ENCODE measurements at places on chromosomes 2 and 18. TPM values are rescaled to one million over a fixed set of nuclear protein-coding genes. Genes with fewer than 3 reads are reported as not detected.

The TBR1 gene
- 0.05 TPM for total RNA-seq

The ELOA2 gene
- not detected for total RNA-seq

The FBXO48 gene
- 0.66 TPM for total RNA-seq

The CPLX4 gene
- total RNA-seq = 0.05 TPM

The C2orf81 gene
- 0.66 TPM for total RNA-seq

The MAP3K19 gene
- total RNA-seq = 0.05 TPM

The MPP4 gene
- 0.05 TPM for total RNA-seq

The ANKRD53 gene
- total RNA-seq = 0.14 TPM

The TRIM43 gene
- 0.66 TPM for total RNA-seq

The AFF3 gene
- total RNA-seq = 9.7 TPM

The DCDC2C gene
- total RNA-seq = 0.38 TPM

DNA sequence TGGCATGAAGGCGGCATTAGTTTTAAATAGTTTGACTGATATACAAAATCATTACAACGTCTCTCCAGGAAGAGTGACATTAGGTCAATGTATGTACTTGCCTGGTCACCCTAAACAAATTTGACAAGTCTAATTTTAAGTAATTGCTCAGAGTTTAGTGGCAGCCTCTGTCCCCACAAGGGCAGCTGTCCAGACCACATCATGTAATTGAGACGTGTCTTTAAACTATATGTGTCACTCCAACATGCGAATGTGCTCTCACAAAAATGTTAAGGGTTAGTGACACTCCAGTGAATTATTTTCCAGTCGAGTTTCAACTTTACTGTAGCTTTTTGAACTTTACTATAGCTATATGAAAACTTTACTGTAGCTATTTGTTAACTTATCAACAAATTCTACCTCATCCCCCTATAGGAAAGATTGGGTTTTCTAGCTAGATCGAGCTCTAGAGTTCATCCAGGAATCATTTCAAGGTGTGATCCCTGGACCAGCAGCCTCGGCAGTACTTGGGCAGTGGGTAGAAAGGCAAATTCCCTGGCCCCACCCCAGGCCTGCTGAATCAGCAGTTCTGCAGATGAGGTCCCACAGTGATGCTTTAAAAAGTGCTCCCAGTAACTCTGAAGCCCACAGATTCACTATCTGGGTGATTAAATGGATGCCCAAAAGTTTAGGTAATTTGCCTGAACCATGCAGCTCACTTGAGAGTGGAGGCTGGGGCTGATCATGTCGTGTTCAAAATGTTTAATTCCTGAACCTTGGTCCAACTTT is 66.4 kb upstream of the POU3F3 start:
- DNase-seq = no peak

DNA sequence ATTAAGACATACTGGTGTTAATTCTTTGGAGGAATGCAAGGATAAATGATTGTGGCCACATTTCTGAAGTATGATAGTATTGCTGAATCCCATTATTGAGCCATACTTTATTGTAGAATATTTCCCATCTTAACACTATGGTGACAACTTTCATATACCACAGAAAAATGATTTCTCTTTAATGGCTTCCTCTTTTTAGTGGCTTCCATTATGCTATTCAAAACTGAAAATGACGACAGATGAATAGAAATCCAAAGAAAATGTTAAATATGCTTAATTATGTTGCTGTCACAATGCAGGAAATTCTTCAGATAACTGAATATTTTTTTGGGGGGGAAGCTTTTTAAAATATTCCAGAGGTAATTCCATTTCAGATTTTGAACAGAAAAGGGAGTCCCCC is 88.9 kb upstream of the TMEM200C start:
- DNase-seq = no peak

- no peak for DNase-seq
Measured at GRCh38 chr2:210480079-210480478, 3.5 kb upstream of the LANCL1 start.

DNA sequence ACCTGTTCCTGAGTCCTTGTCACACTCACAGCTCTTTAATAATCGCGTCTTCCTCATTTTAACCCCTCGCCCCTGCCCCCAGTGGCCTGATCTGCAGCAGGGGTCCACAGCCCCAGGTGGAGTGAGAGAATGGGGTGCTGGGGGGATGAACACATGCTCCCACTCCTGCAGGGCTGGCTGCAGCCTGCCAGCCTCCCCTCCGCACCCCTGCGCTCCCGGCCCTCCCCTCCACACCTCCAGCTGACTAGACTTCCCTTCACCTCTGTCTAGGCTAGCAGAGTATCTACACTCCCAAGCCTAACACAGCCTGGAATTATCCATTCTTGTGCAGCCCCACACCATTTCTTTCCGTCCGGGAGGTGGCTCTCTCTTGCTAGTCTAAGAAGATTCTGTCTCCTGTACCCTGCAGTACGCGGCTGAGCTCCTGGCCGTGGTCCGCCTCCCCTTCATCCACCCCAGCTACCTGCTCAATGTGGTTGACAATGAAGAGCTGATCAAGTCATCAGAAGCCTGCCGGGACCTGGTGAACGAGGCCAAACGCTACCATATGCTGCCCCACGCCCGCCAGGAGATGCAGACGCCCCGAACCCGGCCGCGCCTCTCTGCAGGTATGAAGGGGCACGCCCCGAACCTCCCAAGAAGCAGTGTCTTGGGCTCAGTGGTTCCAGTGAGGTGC is 231.6 kb downstream of the ATAD2B start:
- no peak for DNase-seq

DNA sequence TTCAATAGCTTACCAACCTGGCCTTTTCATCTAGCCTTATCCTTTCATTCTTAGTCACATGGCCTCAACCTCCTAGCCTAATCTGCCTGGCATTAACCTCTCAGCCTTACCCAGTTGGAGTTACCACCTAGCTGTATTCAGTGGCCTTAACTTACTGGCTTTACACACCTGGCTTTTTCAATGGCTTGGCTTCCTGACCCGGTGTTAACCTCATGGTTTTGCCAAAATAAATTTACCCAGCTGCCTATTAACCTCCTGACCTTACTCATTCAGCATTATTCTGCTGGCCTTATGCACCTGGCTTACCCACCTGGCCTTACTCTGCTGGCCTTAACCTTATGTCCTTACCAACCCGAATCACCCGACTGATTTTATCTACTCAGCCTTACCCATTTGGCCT is 135.5 kb upstream of the ZSWIM2 start:
- DNase-seq = no peak

DNA sequence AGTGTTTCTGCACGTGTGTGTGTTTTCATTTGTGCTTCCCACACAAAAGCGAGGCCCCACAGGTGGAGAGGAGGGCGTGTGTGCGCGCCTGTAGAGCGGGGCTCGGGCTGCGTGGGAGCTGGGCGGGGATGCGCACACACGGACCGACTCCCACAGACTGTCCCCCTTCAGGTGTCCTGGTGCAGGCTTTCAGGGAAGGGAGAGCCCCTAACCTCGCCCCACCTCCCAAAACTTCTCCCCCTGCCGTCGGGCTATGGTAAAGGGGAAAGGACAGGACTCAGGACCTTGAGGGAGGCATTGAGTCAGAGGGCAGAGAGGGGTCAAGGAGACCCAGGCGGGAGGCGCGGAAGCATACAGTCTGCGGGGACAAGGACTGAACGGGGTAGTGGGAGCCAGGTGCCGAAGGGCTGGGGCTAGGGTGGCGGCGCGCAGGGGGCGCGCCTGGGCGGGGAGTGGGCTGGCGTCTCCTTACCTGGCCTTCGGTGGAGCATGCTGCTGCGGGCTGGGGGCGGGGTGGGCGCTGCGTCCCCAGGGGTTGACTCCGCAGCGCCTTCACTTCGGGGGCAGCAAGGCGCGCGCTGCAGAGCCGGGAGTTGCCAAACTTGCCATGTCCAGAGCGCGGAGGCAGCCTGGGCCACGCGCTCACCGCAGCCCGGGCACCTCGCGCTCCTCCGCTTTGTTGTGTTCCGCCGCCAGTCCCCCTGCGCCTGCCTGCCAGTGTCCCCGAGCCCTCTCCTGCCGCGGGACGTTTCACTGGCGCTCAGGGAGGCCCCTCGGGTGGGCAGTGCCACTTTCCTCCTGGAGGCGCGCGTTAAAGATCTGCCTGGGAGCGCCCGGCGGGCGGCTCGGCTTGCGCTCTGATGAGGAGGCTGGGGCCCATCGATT is 302.0 kb downstream of the NCKAP5 start:
- no peak for DNase-seq

DNA sequence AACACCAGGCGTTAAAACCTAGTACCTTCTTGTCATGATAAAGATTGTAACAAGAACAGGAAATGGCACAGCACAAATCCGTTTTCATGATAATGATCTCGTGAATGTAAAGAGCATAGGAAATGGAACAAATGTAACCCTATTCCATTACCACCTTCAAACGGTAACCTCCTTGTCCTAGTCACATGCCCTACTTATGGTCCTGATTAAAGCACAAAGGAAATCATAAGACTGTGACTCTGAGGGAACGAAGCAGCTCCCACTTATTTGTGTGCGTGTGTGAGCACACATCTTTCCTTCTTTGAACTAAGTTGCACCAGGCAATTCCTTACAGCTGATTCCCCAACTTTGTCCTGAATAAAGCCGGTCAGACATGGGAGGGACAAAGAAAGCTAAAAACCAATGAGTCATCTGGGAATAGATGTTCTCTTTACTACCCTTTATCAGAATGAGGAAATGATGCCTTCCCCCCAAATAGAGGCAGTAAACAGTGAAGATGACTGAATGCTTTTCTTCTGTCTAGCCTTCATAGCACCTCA is 192.6 kb downstream of the IKZF2 start:
- DNase-seq = peak; percentile 64

GRCh38 chr2:235328991-235329390 is 164.9 kb upstream of the AGAP1 start:
- no peak for DNase-seq

GRCh38 chr2:114020668-114021067 is 130.8 kb downstream of the ACTR3 start:
- no peak for DNase-seq

DNA sequence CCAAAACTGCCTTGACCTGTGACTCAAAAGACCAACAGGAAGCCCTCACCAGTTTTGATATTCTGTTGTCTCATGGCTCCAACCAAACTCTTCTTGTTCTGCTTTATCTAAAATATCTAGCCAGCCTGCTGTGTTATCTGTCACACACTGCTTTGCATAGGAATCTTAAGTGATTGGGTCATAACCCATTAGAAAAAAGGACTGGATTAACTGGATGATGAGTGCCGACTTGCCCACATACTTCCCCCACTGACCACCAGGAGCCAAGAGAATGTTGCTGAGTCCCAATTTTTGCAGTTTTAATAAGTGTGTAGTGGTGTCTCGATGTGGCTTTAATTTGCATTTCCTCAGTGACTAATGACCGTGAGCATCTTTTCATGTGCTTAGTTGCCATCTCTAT is 6.5 kb downstream of the MOGAT1 start:
- no peak for DNase-seq

GRCh38 chr2:200483729-200484198 is 26.1 kb downstream of the KCTD18 start:
- no peak for DNase-seq

DNA sequence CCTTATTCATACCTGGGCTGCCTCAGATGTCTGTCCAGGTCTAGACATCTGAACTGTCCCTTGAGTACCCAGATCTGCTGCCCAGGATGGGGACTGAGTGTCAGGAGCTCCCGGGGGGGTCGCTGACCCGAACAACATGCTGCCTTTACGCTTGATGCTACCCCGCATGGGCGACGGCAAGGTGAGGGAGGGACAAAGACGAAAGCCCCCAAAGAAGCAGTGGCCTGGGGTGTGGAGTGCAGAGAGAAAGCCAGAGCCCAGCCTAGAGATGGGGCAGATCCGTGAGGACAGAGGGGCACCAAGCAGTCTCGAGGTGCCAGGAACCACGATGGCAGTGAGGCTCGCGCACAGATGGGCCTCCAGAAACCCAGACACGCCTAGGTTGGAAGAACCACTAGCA is 234.7 kb downstream of the ATAD2B start:
- no peak for DNase-seq

- no peak for DNase-seq
Measured at GRCh38 chr18:36547544-36547943, 250.0 kb downstream of the FHOD3 start.

DNA sequence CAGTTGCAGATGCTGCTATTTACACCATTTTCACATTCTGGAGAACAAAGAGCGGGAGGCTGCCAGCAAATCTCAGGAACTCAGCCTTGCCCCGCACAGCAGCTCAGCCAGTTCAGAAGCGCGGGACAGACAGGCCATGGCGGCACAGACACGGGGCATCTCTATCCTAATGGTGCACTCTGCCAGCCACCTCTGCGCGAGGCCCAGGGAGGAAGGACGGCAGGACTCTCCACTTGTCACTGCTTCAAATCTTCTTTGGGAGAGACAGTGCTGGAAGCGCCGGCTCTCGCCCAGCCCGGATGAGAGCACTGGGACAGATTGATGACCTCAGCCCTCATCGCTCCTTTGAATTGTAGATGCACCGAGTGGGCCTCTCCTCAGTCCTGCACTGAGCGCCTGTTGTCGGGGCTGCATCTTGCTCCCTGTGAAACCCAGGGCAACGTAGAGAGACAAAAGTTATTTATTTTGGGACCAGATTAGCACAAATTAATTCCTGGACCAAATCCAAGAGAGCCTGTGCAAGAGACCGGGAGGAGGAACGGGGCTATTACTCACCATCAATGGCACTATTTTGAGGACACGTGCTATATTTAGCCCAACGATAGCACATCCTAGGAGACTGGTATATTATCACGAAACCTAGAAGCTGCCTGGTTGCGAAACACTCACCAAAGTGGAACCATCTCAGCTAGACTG is 211.4 kb upstream of the SMIM21 start:
- DNase-seq = no peak

DNA sequence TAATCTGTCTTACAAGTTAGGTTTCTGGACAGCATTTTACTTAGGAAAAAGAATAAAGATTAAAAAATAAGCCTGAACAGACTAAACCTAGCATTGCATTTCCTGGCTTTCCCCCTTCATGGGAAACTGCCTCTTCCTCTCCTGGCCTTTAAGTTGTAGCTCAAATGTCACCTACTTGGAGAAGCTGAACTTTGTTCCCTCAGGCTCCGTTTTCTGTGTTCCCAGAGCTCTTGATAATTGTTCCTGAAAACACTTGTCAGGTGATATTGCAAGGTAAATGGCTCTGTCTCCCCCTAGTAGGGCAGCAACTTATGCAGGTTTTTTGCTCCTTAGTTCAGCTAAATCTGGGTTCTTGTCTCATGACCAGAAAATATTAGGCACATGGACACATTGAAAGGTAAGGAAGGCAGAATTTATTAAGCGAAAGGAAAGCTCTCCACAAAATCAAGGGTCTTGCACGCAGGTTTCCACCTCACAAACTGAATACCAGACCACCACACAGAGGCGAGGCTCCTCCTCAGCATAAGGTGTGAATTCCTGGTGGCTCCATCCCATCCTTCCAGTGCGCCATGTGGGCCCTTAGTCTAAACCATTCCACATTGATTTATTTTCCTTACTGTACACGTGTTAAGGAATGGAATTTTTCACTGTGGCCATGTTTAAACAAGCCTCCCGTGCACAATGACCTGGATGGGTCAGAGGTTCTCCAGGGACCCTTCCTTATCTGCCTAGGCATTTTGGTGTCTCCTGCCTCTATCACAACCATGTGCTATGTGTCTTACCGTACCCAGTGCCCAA is 229.3 kb downstream of the HNMT start:
- no peak for DNase-seq

GRCh38 chr2:32905270-32905669 is 41.5 kb upstream of the LTBP1 start:
- no peak for DNase-seq
